ENCODE measurements at places on chromosomes 2 and 18. TPM values are rescaled to one million over a fixed set of nuclear protein-coding genes. Genes with fewer than 3 reads are reported as not detected.
A peak's percentile ranks its signal among the peaks of the same experiment; 100 is the strongest.

- peak; percentile 52 for DNase-seq
Measured at GRCh38 chr2:233811087-233811486, 33.0 kb downstream of the MROH2A start.

DNA sequence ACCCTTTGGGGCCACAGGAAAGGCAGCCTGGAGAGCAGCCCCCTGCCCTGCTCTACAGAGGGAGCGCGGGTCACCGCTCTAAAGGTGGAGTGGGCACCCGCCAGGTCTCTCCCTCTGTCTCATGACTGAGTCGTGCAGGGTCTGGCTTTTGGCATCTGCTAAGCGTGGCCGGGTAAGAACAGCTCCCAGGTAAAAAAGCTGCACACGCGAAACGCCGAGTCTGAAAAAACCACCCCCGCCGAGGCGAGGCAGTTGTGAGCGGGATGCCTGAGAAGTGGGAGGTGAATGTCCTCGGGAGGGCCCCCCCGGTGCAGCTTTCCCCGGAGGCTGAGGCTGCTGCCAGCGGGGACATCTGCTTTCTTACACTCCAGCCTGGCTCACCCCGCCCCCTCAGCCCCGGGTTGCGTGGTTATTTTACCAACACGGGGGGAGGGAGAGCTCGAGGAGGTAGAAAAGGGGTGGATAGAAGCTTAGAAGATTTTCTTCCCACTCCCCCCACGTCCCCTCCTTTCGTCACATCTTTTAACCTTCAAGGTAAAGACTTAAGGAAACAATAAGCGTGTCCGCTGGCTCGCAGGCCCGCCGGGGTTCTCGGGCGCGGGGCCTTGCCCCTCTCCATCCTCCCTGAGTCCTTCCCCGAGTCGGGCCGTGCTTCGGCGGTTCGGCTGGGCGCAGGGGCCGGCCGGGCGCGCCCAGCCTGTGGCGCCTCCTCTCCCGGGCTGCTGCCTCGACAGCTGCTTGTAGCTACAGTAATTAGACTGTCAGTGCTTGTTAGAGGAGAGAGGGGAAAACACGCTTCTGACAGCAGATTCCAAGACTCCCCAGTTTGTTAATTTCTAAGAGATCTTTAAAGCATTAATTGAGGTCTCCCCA is 70.6 kb upstream of the PSMD14 start:
- DNase-seq, result no peak

GRCh38 chr2:208671284-208671683 is 264.7 kb downstream of the PTH2R start:
- no peak for DNase-seq

DNA sequence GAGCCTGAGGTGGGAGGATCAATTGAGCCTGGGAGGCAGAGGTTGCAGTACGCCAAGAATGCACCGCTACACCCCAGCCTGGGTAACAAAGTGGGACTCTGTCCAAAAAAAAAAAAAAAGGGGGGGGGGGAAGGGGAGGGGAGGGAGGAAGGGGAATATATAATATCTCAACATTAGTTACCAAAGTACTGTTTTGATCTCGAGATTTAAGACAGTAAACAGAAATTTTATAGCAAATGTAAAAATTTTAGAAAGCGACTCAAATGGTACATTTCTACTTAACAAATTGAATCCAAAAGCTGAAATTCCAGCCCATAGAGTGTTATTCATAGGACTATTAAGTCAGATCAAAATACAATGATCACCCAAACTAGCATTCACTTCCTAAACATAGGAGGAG is 60.8 kb downstream of the CWC22 start:
- no peak for DNase-seq

- peak; percentile 20 for DNase-seq
Measured at GRCh38 chr2:233012301-233012971, 620 bp downstream of the NGEF start.

DNA sequence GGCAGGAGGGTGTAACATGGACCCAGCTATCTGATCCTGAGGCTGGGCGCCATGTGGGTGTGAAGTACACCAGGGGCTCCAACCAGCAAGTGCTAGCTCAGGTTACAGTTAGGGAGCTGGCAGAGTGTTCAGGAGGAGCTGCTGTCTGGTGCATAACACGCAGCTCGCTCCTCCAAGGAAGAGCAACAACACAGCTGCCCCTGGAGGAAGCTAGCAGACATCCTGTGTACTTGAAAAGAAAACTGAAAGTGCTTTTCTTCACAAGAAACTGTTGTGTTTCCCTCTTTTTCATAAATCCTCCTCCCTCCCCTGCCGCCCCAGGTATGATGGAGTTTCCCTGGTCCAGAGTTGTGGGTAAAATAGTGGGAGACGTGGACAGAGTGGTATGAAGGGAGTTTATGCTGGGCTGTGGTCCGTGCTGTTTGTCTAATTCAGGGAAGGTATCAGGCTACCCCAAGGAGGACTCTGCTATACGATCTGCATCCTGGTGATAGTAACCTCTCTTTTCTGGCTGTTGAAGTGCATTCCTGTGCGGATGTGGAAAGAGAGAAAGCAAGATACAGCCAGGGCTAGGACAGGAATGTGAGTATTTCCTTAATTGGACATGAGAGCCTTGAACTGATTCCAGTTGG is 6.1 kb upstream of the LBH start:
- no peak for DNase-seq

GRCh38 chr2:67842375-67842959 is 220.3 kb downstream of the C1D start:
- no peak for DNase-seq

DNA sequence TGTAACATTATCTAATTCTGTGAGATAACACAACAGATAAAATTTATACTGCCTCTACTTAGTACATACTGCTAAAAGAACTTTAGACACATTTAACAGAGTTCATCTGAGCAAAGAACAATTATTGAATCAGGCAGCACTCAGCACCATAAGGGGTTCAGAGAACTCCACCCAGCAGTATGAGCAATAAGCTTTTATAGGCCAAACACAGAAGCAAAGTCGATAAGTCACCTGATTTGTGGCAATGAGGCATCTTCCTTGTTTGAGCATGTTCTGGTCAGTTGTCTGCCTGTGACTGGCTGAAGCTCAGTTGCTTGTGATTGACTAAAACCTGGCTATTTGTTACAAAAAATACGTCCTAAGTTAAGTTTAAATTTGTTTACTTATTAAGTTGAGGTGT is 746.1 kb upstream of the DDX18 start:
- no peak for DNase-seq

GRCh38 chr18:824179-824578 is 12.1 kb upstream of the YES1 start:
- no peak for DNase-seq

DNA sequence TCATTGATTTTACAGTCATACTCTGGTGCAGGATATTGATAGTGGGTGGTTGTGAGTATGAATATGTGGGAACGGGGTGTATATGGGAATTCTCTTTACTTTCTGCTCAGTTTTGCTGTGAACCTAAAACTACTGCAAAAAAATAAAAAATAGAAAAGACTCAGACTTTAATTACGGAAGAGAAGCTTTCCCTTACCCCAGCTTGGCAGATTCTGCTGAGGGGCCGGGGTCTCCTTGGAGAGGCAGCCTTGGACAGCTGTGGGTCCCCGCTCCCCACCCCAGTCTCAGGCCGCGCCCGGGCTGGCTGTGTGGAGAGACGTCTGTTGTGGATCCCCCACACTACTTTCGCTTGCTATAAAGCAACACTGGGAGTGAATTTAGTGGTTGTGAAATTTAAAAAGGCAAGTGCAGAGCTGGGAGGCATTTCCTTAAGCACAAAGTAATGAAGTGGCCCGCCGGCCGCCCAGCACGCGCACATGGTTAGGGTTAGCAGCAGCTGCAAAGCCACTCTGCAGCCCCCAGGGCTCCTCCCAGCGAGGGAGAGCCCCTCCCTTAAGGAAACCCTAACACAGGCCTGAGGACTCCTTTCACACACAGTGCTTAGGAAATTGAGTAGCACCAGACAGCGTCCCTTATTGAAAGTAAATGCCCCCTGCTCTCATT is 102.4 kb downstream of the DDX1 start:
- DNase-seq, result no peak

GRCh38 chr2:8004250-8004681 is 677.6 kb upstream of the ID2 start:
- DNase-seq, result no peak

- DNase-seq, result peak; percentile 79
Measured at GRCh38 chr2:120437604-120438000, 91.7 kb downstream of the INHBB start.

GRCh38 chr2:55901322-55901721 is 22.3 kb downstream of the EFEMP1 start:
- no peak for DNase-seq

GRCh38 chr2:238235331-238235732 is 4.5 kb downstream of the HES6 start:
- DNase-seq, result no peak

DNA sequence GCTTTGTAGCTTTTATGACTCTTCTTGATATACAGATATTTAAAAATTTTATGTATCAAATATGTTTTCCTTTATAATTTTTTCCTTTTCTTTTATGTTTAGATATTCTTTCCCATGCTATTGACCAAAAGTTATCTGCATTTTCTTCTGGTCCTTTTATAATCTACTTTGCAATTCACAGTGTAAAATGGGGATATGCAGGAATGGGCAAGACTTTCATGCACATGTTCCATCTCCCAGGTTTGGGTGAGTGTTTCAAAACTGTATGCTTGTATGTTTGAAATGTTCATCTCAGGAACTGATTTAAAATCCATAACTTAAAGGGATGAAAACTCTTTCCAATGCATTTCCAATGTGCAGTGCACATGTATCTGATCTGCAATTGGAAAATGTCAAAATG is 199.9 kb downstream of the MEIS1 start:
- DNase-seq, result no peak

GRCh38 chr2:64860936-64861335 is 128.3 kb upstream of the SLC1A4 start:
- no peak for DNase-seq

DNA sequence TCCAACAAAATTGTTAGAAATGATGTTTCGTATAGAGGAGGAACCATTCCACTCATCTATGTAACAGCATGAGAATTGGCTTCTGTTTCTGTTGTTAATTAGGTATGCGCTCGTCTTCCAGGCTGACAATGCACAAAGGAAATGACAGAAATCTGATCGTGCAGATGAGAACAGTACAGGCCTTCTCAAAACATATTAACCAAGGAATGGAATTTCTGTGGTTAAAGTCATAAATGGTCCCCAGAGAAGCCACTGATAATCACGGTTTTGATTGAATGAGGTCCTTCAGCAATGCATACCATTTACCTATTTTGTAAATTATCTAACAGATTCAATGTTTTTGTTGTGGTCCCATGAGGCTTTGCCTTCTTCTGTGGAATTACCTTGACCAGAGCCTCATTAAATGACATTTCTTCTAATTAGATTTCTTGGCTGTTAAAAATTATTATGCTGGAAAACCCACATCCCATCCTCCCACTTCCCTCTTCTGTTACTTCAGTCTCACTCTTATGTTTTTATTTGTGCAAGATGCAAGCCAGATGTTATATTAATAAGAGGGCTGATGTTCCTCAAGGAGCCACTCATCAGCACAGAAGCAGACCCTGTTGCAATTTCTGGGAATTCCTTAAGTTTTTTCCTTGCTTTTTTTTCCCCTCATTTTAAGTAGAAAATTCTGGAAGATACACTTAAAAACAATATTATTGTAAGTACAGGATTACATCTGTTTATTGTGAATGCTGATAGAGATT is 395.8 kb downstream of the PID1 start:
- DNase-seq, result no peak

- no peak for DNase-seq
Measured at GRCh38 chr2:132478461-132479105, 62.0 kb downstream of the GPR39 start.

Gene TDRD15
- total RNA-seq, result 0.10 TPM

Gene ZDBF2
- 28.9 TPM for total RNA-seq

Gene EIF2AK3
- total RNA-seq, result 18.5 TPM

Gene LGALSL
- total RNA-seq, result 26.3 TPM

Gene FAM237A
- not detected for total RNA-seq
